ENCODE measurements at places on chromosomes 11 and 22.
A peak's percentile ranks its signal among the peaks of the same experiment; 100 is the strongest.

DNA sequence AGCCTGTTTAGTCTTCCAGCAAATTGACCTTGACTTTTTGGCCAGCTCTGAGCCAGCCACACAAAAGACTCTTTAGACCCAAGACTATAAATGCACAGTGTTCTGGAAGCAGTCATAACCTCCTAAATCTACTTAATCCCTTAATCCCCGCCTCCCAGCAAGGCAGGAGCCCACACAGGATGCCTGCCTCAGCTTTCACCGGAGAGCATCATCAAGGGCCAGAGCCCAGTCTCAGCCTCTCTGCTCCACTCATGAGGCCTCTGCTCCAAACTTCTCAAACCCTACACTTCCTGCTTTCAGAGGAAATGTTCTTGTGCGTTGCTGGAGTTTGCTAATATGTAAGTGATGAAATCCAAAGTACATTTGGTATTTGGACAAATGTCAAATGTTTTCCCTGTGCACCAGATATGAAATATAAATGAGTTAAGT, 57.9 kb upstream of the FSHB start:
- DNase-seq, result no peak

GRCh38 chr22:44289414-44290171, 23.2 kb downstream of the SHISAL1 start:
- no peak for DNase-seq

DNA sequence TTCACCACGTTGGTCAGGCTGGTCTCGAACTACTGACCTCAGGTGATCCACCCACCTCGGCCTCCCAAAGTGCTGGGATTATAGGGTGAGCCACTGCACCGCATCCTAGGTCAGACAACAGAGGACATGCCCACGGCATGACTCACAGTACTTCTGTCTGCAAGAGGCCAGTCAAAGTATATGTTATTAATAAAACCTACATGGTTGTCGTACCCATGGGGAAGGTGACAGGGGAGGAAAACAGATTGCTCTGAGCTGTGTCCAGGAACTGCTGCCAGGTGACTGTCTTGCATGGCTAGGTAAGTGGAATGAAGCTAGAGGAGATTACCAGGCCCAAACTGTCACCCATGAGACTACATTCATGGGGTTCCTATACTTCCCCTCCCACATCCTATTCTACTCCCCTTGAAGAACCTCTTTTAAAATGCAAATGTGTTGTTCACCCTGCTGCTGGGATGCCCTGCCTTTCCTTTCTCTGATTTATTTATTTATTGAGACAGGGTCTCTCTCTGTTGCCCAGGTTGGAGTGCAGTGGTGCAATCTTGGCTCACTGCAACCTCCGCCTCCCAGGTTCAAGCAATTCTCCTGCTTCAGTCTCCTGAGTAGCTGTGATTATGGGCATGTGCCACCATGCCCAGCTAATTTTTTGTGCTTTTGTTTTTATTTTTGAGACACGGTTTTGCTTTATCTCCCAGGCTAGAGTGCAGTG, 2.0 kb upstream of the NLRX1 start:
- DNase-seq, result peak; percentile 87

DNA sequence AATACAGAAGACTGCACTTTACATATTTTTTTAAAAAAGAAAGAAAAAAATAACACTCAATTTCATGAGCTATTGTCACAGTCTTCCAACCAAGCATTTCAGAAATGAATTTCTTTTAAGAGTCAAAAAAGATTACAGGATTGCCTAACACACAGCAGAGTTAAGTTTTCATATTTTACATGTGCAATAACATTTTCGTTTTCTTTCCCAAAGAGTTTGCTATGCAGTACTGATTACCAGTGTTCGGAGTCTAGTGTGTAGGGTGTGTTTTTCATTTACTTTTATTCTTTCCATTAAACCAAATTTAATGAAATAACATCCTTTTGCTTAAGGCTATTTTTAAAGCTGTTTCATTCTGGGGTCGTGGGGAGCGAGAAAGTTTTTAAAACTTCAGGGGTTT, 53.2 kb downstream of the MN1 start:
- no peak for DNase-seq

DNA sequence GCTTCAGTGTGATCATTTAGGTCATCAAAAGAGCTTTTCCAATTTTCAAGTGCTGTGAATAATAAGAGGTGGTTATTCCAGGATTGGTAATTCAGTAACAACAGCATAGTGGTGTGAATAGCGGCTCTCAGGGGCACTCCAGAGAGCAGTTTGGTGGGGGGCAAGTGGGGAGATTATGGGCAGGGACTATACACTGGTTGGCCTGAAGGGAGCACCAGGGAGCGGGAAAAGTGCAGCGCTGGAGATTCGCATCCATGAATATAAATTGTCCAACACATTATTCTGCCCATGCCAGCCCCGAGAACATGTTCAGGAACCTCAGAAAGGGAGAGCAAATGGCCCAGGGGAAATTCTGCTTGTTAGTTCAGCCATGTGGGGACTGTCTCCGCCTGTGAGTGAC, 37.9 kb downstream of the OR6Q1 start:
- no peak for DNase-seq

GRCh38 chr11:27158456-27159334, 118.1 kb downstream of the BBOX1 start:
- DNase-seq, result peak; percentile 76

DNA sequence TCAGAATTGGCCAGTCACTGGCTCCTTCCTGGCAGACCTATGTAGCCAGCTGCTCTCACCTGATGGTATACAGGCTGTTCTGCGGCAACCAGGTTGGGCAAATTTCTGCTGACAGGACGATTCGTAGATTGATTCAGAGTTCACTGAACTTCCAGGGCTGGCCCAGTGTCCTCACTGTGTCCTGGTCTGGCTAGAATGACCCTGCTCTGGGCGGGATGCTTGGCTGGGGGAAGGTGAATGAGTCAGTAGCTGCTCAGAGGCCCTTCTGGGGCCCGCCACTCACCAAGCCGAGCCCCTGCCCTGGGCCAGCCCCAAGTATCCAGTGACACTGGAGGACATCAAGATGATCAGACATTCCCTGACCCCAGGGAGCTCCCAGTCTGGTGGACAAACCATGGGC, 62.9 kb upstream of the WNT11 start:
- DNase-seq, result peak; percentile 40

GRCh38 chr11:97943493-97943892, 1077.3 kb upstream of the CNTN5 start:
- DNase-seq, result no peak

DNA sequence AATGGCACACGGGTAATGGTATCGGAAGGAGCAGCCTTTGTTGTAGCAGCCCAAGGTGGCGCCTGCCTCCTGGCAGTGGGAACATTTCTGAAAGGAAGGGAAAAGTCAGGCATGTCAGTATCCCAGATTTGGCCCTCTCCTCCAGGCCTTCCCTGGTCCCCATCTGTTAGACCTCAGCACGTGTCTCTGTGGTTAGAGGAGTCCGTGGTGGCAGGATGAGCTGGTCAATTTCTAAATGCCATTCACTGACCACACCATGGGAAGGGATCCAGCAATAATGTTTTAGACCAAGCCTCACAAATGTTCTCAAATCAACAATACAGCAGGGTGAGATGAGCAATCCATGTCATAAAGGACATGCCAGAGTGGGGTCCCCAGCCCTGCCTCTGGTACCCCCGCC, 49.0 kb upstream of the CYP2D6 start:
- peak; percentile 90 for DNase-seq

DNA sequence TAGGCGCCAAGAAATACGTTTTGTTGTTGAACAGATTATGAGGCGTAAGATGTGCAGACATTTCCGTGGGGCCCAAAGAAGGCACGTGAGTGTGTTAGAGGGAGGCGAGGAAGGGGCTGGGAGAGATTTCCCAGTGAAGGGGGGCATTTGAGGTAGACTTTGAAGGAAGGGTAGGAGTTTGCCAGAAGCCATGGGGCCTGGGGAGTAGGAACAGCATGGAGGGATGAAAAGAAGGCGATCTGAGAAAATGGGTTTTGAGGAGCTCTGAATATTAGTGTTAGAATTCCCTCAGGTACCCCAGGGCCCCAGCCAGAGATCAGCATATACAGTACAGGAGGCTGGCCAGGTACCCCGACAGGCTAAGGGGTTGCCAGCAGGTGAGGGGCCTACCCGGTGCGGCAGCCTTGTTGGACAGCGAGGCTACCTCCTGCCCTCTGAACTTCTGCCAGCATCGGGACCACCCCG, 414 bp upstream of the MIEF1 start:
- no peak for DNase-seq

DNA sequence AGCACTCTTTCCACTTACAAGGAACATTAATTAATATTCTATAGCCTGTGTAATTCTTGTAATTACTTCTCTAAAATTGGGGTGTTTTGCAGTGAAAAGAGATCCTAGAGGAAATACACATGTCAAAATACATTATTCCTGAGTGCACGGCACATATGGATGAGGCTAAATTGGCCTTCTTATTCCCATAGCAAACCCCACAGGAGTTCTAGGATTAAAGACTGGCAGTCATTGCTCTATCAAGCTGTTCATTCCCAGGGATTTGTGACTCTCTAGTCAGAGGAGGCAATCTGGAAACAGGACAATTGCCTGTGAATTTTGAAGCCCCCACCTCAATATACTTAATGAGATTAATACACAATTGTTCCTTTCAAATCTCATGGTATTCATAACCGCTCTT, 145.9 kb upstream of the OPCML start:
- no peak for DNase-seq

- no peak for DNase-seq
Measured at GRCh38 chr11:70364745-70365543, 33.4 kb upstream of the CTTN start.

GRCh38 chr11:132047167-132047566, 676.8 kb downstream of the NTM start:
- no peak for DNase-seq

GRCh38 chr11:122559734-122560382, 95.7 kb upstream of the UBASH3B start:
- DNase-seq, result peak; percentile 41

DNA sequence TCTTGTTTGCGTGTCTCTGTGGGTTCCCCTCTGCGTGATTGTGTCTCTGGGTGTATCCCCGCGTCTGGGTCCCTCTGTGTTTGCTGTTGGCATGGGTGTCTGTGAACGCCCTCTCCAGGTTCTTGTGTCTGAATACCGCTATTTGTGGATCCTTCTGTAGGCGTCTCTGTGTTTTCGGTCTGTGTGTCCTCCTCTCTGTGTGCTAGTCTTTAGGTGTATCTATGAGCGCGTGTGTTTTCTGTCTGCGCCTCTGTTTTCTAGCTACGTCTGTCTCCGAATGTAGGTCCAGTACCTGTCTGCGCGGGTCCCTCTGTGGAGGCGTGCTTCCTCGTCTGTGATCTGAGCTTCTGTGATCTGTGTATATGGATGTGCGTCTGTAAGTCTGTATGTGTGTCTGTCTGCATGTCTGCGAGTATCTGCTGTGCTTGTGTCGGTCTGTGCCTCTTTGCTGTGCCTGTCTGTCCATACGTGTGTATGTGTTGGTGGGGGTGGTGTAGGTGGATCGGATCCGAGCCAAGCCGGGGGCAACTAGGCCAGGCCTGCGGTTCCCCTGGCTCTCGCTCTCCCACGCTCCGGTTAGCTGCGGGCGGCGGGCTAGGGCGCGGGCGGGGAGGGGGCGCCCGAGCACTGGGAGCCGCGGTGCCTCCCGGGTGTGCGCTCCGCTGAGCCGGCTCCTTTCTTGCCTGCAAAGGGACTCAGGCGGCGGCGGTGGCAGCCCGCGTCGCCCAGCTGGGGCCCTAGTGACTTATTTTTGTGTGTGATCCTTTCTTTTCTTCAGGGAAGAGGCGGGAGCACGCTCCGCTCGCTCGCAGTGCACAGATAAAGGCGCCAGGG, 105.3 kb upstream of the E2F8 start:
- peak; percentile 15 for DNase-seq

DNA sequence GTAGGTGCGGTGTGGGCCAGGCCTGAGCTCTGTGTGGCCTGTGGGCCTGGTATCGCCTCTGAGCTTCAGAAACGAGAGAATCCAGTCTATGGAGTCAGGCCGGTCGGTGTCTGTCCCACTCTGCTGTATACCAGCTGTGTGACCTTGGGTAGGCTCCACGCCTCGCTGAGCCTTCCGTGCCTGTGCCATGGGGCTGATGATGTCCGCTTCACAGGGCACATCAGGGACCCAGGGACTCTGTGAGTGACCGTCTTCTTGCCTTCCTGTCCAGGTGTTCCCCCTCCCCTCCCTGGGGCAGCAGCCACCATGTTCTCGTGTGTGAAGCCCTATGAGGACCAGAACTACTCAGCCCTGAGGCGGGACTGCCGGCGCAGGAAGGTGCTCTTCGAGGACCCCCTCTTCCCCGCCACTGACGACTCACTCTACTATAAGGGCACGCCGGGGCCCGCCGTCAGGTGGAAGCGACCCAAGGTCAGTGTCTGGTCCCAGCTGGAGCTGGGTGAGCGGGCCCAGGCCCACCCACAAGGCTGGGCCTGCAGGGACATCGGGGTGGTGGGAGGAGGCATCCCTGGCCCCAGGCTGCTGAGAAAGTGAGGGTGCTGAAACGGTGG, 17.9 kb downstream of the CAPN5 start:
- no peak for DNase-seq

DNA sequence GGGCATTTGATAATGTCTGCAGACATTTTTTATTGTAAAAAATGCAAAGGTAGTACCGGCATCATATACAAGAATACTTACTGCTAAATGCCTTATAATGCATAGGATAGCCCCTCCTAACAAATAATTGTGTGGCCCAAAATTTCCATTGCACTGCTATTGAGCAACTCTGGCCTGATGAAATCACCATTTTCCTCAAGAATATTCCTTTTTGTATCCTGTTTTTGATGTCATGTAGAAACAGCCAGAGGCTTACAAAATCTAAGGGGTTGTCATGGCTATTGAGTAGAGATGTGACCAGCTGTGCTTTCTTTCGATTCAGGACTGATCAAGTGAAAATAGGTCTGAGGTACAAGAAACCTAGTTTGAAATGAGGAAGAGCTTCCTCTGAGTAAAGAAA, 854.3 kb downstream of the KCNA4 start:
- DNase-seq, result no peak

GRCh38 chr11:26960281-26960680, 33.6 kb upstream of the FIBIN start:
- no peak for DNase-seq

- no peak for DNase-seq
Measured at GRCh38 chr11:76689313-76690260, 19.0 kb upstream of the LRRC32 start.

DNA sequence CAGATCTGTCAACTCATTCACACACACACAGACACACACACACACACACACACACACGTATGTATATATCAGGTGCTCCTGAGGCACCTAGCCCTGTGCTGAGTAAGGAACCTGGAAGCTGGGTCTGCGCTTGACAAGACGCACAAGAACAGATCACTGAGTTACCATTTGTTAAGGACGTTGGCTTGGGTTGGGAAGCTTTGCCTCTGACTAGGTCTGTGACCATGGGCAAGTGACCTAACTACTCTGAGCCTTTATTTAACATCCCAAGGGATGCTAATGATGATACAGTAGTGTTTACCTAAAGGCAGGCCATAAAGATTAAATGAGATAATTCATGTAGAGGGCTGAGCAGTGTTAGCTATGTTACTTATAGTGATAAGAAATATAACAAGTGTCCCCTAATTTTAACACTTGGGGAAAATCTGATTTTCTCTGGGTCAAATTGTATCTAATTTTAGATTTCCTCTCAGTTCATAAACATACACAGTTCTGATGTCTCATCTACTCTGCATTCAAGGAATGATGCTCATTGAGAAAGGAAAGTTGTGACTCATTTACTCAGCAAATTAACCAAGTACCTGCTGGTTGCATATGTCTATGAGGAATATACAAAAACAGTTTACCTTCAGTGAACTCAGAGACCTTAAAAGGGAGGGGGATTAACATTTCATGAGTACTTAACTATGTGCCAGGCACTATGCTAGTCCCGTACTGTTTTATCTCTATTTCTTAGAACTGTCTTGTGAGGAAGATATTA, 13.6 kb downstream of the RNF185 start:
- DNase-seq, result peak; percentile 87

GRCh38 chr22:35212009-35212408, 45.3 kb upstream of the HMGXB4 start:
- DNase-seq, result peak; percentile 68
